ENCODE measurements at places on chromosomes 7 and 10. TPM values are rescaled to one million over a fixed set of nuclear protein-coding genes. Genes with fewer than 3 reads are reported as not detected.

- no peaks in the 10 kb centered on the region for H3K4me1 ChIP-seq
- H3K4me3 ChIP-seq: no peak overlapping the region
- no peaks in the 10 kb centered on the region for H3K36me3 ChIP-seq
- no peak overlapping the region for H3K27ac ChIP-seq
- H3K27me3 ChIP-seq: no peaks in the 10 kb centered on the region
- DNase-seq: no peak
These were observed 304.5 kb upstream of the LRRN3 start for GRCh38 chr7:110786328-110786965.

- no peak overlapping the region for H3K27ac ChIP-seq
- no peaks in the 10 kb centered on the region for H3K4me1 ChIP-seq
- no peak overlapping the region for H3K4me3 ChIP-seq
These were observed 73.2 kb upstream of the EN2 start for GRCh38 chr7:155384751-155385150.

GRCh38 chr7:129210256-129210988, 14.4 kb upstream of the AHCYL2 start:
- H3K27me3 ChIP-seq: no peaks in the 10 kb centered on the region
- peak; percentile 44 for DNase-seq
- H3K36me3 ChIP-seq: peaks cover 53% of the 10 kb centered on the region
- no peak overlapping the region for H3K4me3 ChIP-seq
- H3K4me1 ChIP-seq: no peaks in the 10 kb centered on the region
- no peak overlapping the region for H3K27ac ChIP-seq

GRCh38 chr10:43160046-43160920, 22.0 kb downstream of the CSGALNACT2 start:
- peak overlapping the region; percentile 56 for H3K27ac ChIP-seq
- H3K36me3 ChIP-seq: peaks cover 18% of the 10 kb centered on the region
- no peak overlapping the region for H3K4me3 ChIP-seq
- H3K27me3 ChIP-seq: no peaks in the 10 kb centered on the region

- peaks cover 12% of the 10 kb centered on the region for H3K36me3 ChIP-seq
- H3K4me1 ChIP-seq: peaks cover 45% of the 10 kb centered on the region
- DNase-seq: no peak
- H3K4me3 ChIP-seq: no peak overlapping the region
These were observed 12.7 kb downstream of the MYOF start for GRCh38 chr10:93469454-93469853.

INSYN2A gene
- total RNA-seq: 0.18 TPM

DNA sequence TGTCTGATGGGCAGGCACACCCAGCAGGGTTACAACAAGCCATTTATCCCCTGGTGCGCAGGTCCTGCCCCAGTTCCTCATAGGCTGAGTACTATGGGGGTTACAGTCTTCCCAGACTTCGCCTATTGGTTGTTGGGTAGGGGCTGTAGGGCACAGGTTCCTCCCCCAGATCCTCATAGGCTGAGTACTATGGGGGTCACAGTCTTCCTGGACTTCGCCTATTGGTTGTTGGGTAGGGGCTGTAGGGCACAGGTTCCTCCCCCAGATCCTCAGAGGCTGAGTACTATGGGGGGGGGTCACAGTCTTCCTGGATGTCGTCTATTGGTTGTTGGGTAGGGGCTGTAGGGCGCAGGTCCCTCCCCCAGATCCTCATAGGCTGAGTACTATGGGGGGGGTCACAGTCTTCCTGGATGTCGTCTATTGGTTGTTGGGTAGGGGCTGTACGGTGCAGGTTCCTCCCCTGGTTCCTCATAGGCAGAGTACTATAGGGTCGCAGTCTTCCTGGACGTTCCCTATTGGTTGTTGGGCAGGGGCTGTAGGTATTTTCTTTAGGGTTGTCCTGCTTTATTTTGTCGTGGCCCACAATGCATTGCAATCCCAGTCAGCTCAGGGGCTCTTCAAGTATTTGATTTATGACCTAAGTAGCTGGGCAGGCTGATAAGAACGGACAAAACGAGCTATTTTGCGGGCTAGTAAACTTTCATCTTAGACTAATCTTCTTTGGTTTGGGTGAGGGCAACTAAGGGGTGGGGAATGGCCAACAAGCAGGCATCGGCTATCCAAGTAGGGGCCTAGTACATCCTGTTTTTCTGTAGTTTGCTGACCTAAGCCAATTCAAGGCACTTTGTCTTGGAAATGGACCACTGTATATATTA, 3.4 kb downstream of the LRRC27 start:
- peaks cover under 1% of the 10 kb centered on the region for H3K4me1 ChIP-seq
- no peak for DNase-seq
- no peaks in the 10 kb centered on the region for H3K27me3 ChIP-seq
- H3K36me3 ChIP-seq: peaks cover 15% of the 10 kb centered on the region

CEP55 gene
- total RNA-seq: 30.8 TPM

DNA sequence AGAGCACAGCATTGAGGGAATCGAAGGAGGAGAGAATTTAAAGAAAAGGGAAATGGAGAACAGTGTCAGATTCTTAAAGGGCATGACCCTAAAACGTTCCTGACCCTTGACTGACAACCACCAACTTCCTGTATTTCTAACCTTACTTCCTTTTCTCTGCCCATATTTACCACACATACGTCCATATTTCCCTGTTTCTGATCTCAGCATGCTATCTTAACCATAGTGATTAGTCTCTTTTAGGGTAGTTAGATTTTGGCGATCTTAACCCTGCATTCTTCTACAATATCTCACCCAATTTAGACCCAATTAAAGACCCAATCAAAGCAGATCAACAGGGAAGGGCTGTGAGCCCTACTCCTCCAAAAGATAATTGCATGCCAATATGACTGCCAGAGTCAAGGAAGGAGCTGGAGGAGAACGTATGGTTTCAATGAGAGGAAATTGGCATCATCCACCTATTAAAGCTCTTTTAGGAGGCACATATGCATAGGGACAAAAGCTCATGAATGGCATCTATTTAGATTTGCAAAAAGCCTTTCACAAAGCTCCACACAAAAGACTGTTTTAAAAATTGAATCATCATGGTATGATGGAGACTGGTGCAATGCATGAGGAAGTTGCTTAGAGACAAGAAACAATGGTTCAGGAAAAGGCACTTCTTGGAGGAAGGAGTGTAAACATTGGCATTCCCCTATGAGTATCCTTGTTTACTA, 49.0 kb upstream of the ARHGAP12 start:
- peaks cover 4% of the 10 kb centered on the region for H3K4me1 ChIP-seq
- H3K36me3 ChIP-seq: no peaks in the 10 kb centered on the region
- H3K4me3 ChIP-seq: no peak overlapping the region
- no peaks in the 10 kb centered on the region for H3K27me3 ChIP-seq
- H3K27ac ChIP-seq: no peak overlapping the region

GRCh38 chr7:47344171-47344955, 237.5 kb downstream of the TNS3 start:
- no peaks in the 10 kb centered on the region for H3K27me3 ChIP-seq
- H3K4me3 ChIP-seq: no peak overlapping the region

DNA sequence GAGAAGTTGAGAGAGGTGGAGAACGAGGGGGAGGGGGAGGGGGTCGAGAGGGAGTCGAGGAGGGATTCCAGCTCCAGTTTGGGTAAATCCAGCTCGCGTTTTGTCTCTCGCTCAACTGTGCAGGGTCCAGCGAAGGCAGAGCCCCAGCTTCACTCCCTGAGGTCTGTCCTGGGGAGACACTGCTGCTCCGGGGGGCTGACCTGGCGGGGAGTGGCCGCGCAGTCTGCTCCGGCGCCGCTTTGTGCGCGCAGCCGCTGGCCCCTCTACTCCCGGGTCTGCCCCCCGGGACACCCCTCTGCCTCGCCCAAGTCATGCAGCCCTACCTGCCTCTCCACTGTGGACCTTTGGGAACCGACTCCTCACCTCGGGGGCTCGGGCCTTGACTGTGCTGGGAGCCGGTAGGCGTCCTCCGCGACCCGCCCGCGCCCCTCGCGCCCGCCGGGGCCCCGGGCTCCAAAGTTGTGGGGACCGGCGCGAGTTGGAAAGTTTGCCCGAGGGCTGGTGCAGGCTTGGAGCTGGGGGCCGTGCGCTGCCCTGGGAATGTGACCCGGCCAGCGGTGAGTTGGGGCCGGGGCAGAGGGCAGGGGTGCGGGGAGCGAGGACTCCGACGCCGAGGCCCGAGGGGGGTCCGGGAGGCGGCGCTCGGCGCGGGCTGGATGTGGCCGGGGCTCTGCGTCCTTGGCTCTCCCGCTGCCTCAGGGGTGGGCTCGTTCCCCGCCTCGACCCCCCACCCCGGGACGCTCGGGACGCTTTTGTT, at the start of gene TET1:
TSS of gene TET1 (plus strand) at position 152 of the 757 bp plus-strand sequence. CDS start 12,002 bp downstream, outside the sequence.
- H3K36me3 ChIP-seq: no peaks in the 10 kb centered on the region
- peak within 1 kb of the TSS; percentile 82 for H3K27ac ChIP-seq
- DNase-seq: peak; percentile 59
- peaks cover 1% of the 10 kb centered on the region for H3K4me1 ChIP-seq
- H3K4me3 ChIP-seq: peak within 1 kb of the TSS; percentile 96

- no peak overlapping the region for H3K27ac ChIP-seq
- H3K27me3 ChIP-seq: peaks cover 2% of the 10 kb centered on the region
- no peaks in the 10 kb centered on the region for H3K4me1 ChIP-seq
- no peak overlapping the region for H3K4me3 ChIP-seq
These were observed 83.3 kb upstream of the DYNC1I1 start for GRCh38 chr7:95688931-95689495.

DNA sequence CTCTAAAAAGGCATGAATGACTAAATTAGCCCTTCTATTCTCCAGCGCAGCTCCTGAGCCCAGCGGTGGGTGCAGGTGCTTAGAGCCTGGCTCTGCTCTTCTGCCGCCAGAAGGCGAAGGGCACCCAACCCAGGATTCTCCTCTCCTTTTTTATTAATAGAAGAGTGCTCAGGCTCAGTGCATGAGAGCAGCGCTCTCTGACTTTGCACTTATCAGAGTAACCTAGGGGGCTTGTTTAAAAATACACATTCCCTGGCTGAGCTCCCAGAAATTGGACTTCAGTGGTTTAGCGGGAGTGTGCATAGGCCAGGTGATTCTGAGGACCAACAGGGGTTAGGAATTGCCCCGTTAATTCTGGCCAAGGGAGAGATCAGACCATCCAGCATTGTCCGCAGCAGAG, 1.7 kb upstream of the PFKP start:
- no peaks in the 10 kb centered on the region for H3K27me3 ChIP-seq
- no peak overlapping the region for H3K4me3 ChIP-seq
- no peak for DNase-seq
